ENCODE measurements at places on chromosomes 13 and 19.
A peak's percentile ranks its signal among the peaks of the same experiment; 100 is the strongest.

- DNase-seq, result no peak
These were observed 394.3 kb upstream of the HTR2A start for GRCh38 chr13:47291107-47291656.

- no peak for DNase-seq
These were observed 11.4 kb upstream of the USP12 start for GRCh38 chr13:27182844-27183497.

DNA sequence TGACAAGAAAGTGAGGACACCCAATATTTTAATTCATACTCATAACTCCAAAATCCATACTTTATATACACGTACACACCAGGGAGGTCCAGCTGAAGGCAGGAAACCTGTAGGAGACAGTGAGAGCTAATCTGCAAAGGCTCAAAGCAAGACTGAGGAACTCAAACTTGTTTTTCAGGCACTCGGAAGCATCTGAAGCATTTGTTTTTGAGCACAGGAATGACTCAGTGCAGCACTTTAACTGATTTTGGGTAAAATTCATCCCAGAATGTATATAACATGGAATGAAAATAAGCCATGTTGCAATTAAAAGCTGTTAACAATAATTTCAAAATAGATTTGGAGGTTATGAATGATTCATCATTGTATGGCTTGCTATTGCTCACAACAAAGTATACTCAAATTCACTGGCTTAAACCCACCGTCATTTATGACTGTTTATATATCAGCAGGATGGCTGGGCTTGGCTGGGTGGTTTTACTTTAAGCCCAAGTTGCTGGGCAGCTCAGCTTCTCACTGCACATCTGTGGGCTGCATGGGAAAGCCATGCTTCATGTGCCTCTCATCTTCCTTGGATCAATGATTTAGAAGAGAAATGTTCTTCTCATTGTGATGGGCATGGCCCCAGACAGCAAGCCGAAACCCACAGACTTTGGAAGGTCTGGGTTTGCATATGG is 177.0 kb downstream of the RFC3 start:
- no peak for DNase-seq

DNA sequence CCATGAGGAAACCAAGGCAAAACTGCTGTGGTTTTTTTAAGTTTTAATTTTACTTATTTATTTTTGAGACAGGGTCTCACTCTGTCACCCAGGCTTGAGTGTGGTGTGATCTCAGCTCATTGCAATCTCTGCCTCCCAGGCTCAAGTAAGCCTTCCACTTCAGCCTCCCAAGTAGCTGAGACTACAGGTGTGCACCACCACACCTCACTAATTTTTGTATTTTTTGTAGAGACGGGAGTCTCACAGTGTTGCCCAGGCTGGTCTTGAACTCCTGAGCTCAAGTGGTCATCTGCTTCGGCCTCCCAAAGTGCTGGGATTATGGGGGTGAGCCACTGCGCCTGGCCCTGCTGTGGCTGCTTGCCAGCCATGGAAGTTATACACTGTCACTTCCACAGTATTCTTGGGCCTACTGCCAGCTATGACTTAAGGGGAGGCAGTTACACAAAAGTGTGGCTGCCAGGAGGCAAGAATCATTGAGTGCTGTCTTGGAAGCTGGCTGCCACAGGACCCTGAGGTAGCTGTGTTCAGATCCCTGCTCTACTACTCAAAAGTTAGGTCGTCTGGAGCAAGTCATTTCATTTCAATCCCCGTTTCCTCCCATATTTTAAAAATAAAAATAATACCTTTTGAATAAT is 12.7 kb downstream of the FARP1 start:
- DNase-seq, result no peak

GRCh38 chr19:33163481-33163880 is 30.6 kb upstream of the LRP3 start:
- no peak for DNase-seq

- peak; percentile 90 for DNase-seq
These were observed 22.5 kb downstream of the C13orf46 start for GRCh38 chr13:113951246-113951999.

GRCh38 chr13:29887030-29887557 is 36.7 kb upstream of the UBL3 start:
- no peak for DNase-seq

GRCh38 chr13:79779761-79780160 is 298.8 kb downstream of the NDFIP2 start:
- DNase-seq, result no peak

GRCh38 chr13:85737952-85738351 is 61.3 kb downstream of the SLITRK6 start:
- DNase-seq, result no peak

GRCh38 chr19:42081584-42082203 is 5.7 kb downstream of the ZNF574 start:
- DNase-seq, result no peak

DNA sequence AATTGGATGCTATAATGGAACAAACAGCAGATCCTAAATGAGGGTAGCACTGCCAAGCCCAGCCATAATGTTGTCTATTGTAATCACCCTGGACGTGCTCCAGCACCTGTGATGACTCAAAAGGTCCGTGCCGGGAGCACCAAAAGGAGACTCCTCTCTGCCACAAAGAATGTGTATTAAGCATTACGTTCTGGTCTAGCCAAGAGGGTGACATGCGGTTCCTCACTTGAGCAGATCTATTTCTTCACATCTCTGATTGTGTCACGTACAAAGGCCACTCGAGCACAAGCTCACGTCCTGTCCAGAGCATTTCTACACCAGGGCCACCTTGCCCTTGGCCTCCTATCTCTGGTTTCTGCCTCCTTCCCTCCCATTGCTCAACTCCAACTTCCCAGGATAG is 219.9 kb upstream of the IRS2 start:
- DNase-seq, result no peak

DNA sequence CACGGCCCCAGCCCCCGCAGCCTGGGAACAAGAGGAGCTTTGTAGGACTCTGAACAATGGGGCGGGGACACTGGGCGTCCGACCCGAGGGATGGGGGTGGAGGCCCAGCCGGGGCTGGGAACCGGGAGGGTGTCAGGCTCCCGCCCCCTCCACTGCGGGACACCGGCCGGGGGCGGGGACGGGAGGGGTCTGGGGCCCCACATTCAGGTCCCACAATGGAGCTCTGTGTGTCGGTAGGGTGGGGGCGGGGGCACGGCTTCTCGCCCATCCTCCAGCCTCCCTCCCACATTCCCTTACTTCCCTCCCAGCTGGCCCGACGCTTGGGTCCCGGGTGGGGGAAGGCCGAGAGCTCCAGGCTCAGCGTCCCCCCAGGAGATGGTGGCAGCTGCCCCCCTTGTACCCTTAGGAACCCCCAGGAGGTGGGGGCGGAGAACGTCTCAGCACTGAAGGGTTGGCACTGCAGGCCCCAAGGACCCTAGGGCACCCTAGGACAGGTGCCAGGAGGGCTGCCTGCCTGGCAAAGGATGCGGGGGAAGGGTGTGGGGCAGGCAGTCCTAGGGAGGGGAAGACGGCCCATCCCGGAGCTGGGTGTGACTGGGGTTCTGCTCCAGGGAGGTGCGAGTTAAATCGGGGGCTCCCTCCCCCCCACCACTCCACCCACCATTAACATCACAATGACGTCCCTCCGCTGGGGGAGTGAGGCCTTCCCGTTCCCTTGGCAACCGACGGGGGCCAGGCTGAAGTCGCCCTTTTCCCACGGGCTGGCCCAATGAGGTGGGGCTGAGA is 5.3 kb downstream of the TTYH1 start:
- DNase-seq, result no peak

DNA sequence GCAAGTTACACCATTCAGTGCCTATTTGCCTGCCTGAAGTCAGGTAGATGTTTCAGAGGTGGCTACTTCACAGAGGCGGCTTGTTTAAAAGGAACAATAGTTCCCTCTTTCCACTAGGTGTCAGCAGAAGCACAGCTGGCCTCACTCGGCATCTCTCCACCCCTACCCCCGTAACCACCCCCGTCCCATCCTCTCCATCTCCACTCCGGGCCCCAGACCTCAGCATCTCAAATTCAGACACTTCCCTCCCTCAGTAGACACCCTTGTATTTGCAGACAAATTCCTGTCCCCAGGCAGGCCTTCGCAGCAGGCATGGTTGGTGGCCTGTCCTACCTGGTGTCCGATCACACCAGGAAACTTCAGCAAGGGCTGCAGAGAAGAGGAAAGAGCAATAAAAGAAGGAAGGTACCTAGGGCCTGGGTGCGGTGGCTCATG is 9.1 kb upstream of the DPP9 start:
- peak; percentile 65 for DNase-seq

DNA sequence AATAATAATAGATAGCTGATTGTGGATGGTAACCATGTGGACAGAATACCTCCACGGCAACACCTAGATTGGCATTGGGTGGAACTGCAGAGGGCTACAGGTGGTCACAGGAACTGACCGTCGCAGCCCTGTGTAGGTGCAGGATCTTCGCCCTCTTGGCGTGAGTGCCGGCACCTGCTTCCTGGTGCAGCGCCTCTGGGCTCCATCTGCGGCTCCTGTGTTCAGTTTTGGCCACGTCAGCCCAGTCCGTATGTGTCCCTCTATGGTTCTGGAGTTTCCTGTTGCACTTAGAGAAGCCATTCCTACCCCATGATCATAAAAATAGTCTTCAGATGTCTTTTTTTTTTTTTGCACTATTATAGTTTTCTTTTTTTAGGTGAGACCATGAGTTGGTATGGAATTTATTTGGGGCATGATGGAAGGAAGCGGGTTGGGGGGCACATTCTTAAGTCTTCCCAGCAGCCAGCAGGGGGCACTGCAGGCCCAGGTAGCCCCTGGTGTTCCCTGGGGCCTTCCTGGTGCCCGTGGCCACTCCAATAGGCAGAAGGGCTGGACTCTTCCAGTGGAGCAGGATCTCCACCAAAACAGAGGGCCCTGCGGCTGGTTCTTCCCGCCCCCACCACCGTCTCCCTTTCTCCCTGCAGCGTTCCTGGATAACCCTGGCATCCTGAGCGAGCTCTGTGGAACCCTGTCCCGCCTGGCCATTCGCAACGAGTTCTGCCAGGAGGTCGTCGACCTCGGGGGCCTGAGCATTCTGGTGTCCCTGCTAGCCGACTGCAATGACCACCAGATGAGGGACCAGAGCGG is 10.1 kb upstream of the SLC25A42 start:
- peak; percentile 71 for DNase-seq

DNA sequence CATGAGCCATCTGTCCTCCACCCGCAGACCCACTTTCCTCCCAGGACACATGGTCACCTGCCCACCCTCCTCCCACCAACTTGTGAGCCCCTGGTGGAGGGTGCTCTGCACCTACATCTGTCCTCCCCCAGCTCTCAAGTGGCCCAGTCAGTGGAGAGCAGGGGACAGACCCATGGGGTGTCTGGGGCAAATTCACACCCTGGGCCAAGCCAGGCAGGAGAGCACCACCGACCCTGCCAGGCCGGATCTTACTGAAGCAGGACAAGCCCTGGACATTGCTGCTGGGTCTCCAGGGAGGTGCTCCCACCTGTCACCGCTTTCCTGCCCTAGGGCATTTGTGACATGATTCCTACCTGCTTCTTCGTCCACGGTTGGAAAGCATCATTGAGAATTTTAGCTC is 221.6 kb downstream of the TUBA3C start:
- DNase-seq, result no peak

- DNase-seq, result no peak
These were observed 73.7 kb upstream of the IPO5 start for GRCh38 chr13:97879646-97880310.

DNA sequence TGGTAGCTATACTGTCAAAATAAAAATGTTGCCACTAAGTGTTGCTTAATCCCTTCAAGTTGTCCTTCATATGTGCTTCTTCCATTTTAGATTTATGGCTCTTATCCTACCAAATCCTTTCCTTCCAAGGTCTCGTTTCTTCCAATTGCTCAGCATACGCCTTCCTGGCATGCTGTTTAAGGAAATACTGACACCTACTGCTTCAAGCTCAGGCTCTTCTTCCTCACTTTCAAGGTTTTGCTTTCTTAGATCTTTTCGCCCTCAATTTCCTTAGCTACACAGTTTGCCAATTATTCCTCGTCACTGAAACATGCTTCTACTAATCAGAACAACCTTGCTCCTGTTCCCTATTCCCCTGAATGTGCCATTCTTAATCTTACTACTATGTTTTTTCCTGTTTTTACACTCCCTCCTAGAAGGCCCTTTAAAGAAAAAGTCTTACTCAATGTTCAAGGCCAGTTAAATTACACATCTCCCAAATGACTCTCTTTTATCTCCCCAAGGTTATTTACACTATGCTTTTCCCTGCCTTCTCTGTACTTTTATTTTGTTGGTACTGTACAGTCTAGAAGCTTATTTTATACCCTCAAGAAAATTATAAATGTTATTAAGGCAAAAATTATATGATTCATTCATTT is 343.1 kb downstream of the MZT1 start:
- no peak for DNase-seq

DNA sequence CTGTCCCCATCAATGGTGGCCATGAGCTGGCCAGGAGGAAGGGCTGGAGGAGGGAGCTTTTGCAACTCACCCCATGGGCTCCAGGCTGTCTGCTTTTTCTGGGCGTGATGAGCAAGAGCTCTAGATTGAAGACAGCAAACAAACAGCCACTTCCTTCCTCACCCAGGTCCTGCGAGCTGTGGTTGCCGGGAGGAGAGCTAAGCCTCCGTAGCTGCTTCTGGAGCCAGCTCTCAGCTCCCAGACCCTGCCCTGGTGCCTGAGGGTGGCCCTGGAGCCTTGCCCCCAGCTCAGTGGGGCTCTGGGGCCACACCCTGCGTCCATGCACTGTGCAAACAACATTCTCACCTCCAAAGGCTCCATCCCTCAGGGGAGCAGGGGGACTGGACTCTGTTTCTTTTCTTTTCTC is 6.2 kb downstream of the MYO1F start:
- DNase-seq, result no peak

GRCh38 chr13:27997904-27998522 is 9.5 kb upstream of the URAD start:
- no peak for DNase-seq

DNA sequence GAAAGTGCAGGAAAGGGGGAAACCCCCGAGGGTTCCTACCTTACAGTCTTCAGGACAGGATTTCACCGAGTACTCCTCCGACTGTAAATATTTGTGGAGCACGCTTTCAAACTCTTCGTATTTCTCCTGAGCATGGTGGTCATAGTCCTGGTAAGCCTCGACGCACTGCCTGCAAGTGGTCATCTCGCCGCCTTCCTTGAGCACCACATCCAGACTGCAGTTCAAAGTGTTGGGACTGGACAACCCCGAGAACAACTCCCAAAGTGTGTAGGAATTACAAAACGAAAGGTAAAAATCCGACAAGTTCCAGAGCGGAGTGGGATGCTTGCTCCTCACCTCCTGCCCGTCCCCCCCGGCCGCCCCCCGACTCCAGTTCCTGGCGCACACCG is 349.7 kb downstream of the LIG4 start:
- DNase-seq, result no peak

- DNase-seq, result no peak
These were observed 673 bp downstream of the IFNL4 start for GRCh38 chr19:39247701-39248664.

DNA sequence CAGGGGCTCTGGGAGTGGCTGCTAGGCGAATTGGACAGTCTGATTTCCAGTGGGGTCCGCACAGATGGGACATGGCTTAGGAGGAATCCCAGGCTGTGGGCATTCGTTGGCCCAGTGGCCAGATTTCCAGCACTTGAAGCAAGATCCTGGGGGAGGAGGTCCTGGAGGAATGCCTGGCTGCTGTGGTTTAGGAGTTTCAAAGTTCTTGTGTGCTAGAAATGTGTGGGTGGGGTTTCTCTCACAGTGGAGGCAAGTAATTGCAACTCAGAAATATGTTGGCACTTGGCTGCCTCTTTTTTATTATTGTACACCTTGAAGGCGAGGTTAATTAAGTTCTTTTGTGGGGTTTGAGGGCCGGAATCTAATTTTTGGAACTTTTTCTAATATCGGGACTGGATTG is 17.1 kb downstream of the IGFL3 start:
- DNase-seq, result no peak
